ENCODE measurements at places on chromosomes 12 and 14. TPM values are rescaled to one million over a fixed set of nuclear protein-coding genes. Genes with fewer than 3 reads are reported as not detected.
A peak's percentile ranks its signal among the peaks of the same experiment; 100 is the strongest.

- no peak overlapping the region for H3K4me3 ChIP-seq
- H3K27ac ChIP-seq: no peak overlapping the region
- no peaks in the 10 kb centered on the region for H3K27me3 ChIP-seq
- H3K36me3 ChIP-seq: peaks cover 13% of the 10 kb centered on the region
These were observed 7.5 kb upstream of the NPFF start for GRCh38 chr12:53514628-53515290.

DNA sequence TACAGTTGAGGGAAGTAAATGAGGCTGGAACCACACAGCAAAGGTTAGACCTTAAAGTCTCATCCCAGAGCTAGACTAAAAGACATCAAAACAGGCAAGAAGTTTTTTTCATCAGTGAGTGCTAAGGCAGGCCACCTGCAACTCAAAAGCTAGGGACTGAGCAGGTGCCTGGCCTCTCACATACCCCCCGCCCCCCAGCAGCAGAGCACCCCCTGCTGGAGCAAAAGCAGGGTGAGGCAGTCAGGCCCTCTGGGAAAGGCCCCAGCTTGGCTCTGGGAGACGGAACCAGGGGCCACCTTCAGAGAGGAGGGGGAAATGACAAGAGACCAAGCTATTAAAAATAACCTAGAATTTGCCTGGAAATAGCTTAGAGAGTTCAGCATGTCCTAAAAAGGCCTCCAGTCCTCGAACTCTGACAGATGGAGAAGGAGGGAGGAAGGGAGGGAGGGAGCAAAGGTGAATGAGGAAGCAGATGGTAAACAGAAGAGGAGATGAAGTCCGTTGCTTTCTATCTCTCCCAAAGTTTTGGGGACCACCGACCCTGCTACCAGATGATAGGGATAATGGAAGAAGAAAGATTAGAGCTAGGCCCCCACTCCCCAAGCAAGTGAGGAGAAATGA is 1.8 kb downstream of the ITGA7 start:
- no peaks in the 10 kb centered on the region for H3K27me3 ChIP-seq
- H3K4me3 ChIP-seq: peak overlapping the region; percentile 75
- H3K27ac ChIP-seq: peak overlapping the region; percentile 94
- H3K4me1 ChIP-seq: peaks cover 59% of the 10 kb centered on the region

DNA sequence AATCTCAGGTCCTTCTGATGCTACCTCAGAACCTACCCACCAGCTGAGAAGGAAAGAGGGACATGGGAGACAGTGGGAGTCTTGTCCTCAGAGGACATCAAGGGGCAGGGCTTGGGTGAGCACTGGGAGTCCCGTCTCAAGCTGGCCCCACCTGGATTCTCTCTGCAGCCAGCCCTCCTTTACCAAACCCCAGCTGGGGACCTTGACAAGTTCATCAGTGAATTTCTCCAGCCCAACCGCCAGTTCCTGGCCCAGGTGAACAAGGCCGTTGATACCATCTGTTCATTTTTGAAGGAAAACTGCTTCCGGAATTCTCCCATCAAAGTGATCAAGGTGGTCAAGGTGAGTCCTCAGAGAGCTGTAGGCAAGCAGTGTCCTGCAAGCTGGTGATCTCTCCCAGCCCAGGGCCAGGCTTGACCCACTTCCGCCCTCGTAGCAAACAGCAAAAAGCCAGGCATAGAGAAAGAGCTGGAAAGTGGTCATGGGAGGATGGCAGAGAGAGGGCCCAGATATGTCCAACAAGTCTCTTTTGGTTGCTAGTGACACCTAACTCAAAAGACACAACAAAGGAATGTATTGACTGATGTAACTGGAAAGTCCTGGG is 14.2 kb upstream of the OAS2 start:
- no peaks in the 10 kb centered on the region for H3K27me3 ChIP-seq
- H3K27ac ChIP-seq: no peak overlapping the region
- no peak overlapping the region for H3K4me3 ChIP-seq
- DNase-seq: no peak
- no peaks in the 10 kb centered on the region for H3K4me1 ChIP-seq

GRCh38 chr12:81222846-81223592 is 145.1 kb downstream of the ACSS3 start:
- no peak overlapping the region for H3K4me3 ChIP-seq
- no peaks in the 10 kb centered on the region for H3K36me3 ChIP-seq
- no peak for DNase-seq
- H3K4me1 ChIP-seq: peaks cover 12% of the 10 kb centered on the region
- no peaks in the 10 kb centered on the region for H3K27me3 ChIP-seq

DNA sequence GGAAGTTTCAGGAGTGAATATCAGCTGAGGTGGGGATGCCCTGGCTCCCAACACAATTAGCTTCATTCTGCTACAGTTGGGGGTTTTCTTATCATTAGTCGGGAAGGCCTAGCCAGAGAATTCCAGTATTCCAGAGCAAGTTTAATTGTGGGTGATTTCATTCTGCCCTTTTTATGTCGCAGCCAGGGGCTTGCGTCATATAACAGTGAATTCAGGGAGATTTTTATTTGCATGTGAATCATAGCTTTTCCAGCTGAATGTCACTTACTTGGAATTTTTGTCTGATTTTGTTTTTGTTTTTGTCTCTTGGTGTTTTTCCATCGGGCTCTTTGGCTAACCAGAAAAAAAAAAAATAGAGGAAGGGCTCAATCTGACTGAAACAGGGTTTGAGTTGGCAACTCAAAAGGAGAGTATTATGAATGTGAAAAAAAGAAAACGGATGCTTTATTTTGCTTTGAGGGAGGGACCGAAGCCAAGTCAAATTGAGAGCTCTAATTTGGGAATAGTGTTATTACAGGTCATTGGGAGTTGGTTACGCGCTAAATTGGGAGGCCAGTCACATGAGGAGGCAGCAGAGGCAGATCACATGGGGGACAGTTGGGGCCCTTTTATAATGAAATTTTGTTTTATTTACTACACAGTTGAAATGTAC is 119.4 kb downstream of the SAMD4A start:
- H3K36me3 ChIP-seq: no peaks in the 10 kb centered on the region
- no peak overlapping the region for H3K4me3 ChIP-seq
- H3K4me1 ChIP-seq: peaks cover 78% of the 10 kb centered on the region
- peak; percentile 87 for DNase-seq
- H3K27ac ChIP-seq: peak overlapping the region; percentile 89

DNA sequence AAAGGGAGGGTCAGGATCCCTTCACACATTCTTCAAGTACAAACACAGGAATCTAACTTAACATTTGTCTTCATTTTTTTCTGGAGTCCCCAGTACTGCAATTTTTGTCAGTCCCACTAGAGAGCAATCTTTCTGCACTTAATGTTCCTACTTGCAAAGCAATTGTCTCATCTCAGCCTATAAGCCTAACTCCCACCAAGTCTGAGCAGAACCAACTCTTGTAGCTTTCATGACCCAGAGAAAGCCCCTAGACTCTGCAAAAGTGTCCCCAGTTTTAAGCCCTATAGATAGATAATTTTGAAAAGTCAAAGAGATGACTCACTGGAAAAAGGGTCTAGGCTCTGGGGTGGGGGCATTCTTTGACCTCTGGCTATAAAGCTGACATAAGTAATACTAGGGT is 1.8 kb upstream of the ZBTB39 start:
- H3K27ac ChIP-seq: peak overlapping the region; percentile 60
- peaks cover 39% of the 10 kb centered on the region for H3K4me1 ChIP-seq
- H3K27me3 ChIP-seq: no peaks in the 10 kb centered on the region
- no peak for DNase-seq
- H3K4me3 ChIP-seq: no peak overlapping the region

GRCh38 chr14:55053018-55053417 is 1.6 kb downstream of the MAPK1IP1L start:
- H3K4me3 ChIP-seq: no peak overlapping the region
- DNase-seq: no peak
- no peaks in the 10 kb centered on the region for H3K36me3 ChIP-seq
- H3K27me3 ChIP-seq: no peaks in the 10 kb centered on the region
- peak overlapping the region; percentile 100 for H3K27ac ChIP-seq

DNA sequence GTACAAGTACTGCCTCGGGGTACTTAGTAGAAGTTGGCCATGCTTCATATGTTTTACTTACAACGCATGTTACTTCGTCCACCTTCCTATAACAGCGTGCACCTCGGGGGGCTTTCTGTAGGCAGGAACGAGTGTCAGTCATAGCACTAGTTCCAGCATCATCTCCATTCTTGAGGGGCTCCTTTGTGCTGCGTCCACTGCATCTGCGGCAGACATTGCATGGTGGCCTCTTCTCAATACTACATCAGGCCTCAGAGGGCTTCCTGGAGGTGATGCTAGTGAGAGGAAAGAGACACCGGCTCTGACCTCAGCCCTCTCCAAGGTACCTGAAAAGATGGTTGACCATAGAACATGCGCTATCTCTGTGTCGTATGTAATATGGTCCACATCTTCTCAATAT is 121.2 kb upstream of the RTL1 start:
- no peak overlapping the region for H3K27ac ChIP-seq
- no peaks in the 10 kb centered on the region for H3K36me3 ChIP-seq
- H3K4me3 ChIP-seq: no peak overlapping the region
- no peaks in the 10 kb centered on the region for H3K4me1 ChIP-seq
- peak; percentile 13 for DNase-seq

DNA sequence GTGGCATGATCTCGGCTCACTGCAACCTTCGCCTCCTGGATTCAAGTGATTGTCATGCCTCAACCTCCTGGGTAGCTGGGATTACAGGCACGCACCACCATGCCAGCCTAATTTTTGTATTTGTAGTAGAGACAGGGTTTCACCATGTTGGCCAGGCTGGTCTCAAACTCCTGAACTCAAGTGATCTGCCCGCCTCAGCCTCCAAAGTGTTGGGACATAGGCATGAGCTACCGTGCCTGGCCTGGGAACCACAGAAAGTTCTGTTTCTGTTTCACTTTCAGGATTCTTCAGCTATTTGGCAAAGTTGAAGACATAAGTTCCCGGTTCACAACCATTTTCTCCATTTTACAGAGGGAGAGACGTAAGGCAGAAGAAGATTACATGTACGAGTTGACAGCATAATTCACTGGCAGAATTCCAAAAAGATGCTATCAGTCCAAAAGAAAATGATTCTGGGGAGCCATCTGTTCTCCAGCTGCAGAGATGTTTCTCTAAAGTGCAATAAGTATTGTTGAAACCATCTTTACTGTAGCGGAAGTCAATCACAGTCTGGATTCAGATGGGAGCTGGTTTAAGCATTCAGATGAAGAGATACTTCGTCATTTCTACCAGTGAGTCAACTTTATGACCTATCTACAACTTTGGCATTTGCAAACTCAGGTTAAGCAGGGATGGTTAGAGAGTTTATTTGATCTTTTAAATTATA is 8.1 kb upstream of the RNF34 start:
- no peak overlapping the region for H3K4me3 ChIP-seq
- H3K27ac ChIP-seq: no peak overlapping the region
- no peaks in the 10 kb centered on the region for H3K36me3 ChIP-seq
- no peaks in the 10 kb centered on the region for H3K4me1 ChIP-seq

GRCh38 chr12:55629058-55629841 is 7.4 kb upstream of the OR10P1 start:
- no peak overlapping the region for H3K4me3 ChIP-seq
- H3K27ac ChIP-seq: no peak overlapping the region
- H3K36me3 ChIP-seq: no peaks in the 10 kb centered on the region
- H3K27me3 ChIP-seq: no peaks in the 10 kb centered on the region
- H3K4me1 ChIP-seq: no peaks in the 10 kb centered on the region
- no peak for DNase-seq

GRCh38 chr12:23753628-23754365 is 195.7 kb downstream of the SOX5 start:
- H3K4me3 ChIP-seq: no peak overlapping the region
- H3K36me3 ChIP-seq: no peaks in the 10 kb centered on the region
- H3K4me1 ChIP-seq: peaks cover 6% of the 10 kb centered on the region
- no peaks in the 10 kb centered on the region for H3K27me3 ChIP-seq

GRCh38 chr14:35285168-35286002 is 6.8 kb upstream of the PSMA6 start:
- H3K27ac ChIP-seq: no peak overlapping the region
- H3K36me3 ChIP-seq: no peaks in the 10 kb centered on the region
- no peaks in the 10 kb centered on the region for H3K4me1 ChIP-seq
- H3K27me3 ChIP-seq: no peaks in the 10 kb centered on the region
- no peak for DNase-seq
- no peak overlapping the region for H3K4me3 ChIP-seq

GRCh38 chr12:55172686-55173085 is 46.5 kb downstream of the OR9K2 start:
- no peak overlapping the region for H3K27ac ChIP-seq
- H3K4me3 ChIP-seq: no peak overlapping the region
- DNase-seq: no peak
- no peaks in the 10 kb centered on the region for H3K27me3 ChIP-seq

DNA sequence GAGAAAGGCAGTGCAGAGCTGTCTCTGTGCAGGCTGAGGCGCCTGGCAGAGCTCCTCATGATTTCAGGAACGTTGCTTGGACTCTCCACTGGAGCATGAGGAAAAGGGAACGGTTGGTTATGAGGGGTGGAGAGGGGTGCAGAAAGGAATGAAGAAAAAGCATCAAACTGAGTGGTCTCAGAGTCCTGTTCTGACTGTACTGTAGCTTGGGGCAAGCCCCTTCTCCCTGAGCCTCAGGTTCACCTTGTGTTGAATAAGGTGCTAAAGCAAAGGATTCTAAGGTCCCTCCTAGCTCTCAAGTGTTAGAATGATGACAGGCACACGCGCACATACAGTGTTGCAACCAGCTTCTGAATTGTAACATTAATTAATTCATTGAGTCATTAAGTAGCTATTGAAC is 125.2 kb upstream of the PARP11 start:
- H3K4me3 ChIP-seq: no peak overlapping the region
- no peaks in the 10 kb centered on the region for H3K27me3 ChIP-seq

DNA sequence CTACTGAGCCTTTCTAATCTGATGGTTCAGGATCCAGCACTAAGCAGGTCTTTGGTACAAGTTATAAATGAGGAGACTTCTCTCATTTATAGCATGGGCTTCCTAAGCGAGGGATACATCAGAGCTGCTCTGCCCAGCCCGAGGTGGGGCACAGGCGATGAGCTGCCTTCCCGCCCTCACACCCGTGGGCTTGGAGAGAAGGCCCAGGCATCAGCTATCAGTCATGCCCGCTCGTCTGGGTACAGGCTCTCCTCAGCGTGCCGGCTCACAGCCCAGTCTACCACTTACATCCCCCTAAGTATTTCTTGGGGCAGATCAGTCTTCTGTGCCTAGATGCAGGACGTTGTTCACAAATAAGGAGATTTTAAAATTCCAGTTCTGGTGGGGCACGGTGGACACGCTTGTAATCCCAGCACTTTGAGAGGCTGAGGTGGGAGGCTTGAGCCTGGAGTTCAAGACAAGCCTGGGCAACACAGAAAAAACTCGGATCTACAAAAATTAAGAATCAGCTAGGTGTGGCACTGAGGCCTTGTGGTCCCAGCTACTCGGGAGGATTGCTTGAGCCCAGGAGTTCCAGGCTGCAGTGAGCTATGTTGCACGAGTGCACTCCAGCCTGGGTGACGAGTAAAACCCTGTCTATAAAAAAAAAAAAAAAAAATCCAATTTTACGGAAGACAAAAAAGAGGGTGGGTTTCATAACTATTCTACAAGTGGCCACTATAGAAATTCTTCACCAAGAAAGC is 57.0 kb downstream of the CCDC88C start:
- H3K36me3 ChIP-seq: no peaks in the 10 kb centered on the region
- H3K27ac ChIP-seq: no peak overlapping the region
- H3K4me1 ChIP-seq: no peaks in the 10 kb centered on the region
- H3K4me3 ChIP-seq: no peak overlapping the region
- no peak for DNase-seq

The SYT1 gene
- total RNA-seq: 20.0 TPM

The PAX9 gene
- not detected for total RNA-seq

The HOXC12 gene
- total RNA-seq: not detected

The RPS26 gene
- total RNA-seq: 2,781 TPM

The KRT82 gene
- not detected for total RNA-seq

The TC2N gene
- 48.2 TPM for total RNA-seq

The GPR84 gene
- total RNA-seq: not detected

The CTDSP2 gene
- 130 TPM for total RNA-seq

The SYCP3 gene
- total RNA-seq: not detected
